Stimulated activated CD4-positive, alpha-beta T cell treated with anti-CD3 and anti-CD28 coated beads, Interleukin-1b, Interleukin-23, amount 100 ng/mL, for 1 hour (primary cell): ENCODE measurements at places on chromosomes 16 and 17.

- DNase-seq: no peak
These were observed 12.5 kb downstream of the TOM1L2 start for GRCh38 chr17:17959520-17960361.

GRCh38 chr17:62891659-62892058 is 74.4 kb upstream of the TANC2 start:
- no peak for DNase-seq

GRCh38 chr16:30443631-30444030 is 2.0 kb downstream of the SEPHS2 start:
- DNase-seq: no peak

- no peak for DNase-seq
These were observed 380.9 kb downstream of the SOX9 start for GRCh38 chr17:72501404-72502370.

GRCh38 chr16:57865746-57866528 is 63.6 kb upstream of the KIFC3 start:
- no peak for DNase-seq

- no peak for DNase-seq
These were observed 3.5 kb upstream of the ERN2 start for GRCh38 chr16:23716484-23716883.

DNA sequence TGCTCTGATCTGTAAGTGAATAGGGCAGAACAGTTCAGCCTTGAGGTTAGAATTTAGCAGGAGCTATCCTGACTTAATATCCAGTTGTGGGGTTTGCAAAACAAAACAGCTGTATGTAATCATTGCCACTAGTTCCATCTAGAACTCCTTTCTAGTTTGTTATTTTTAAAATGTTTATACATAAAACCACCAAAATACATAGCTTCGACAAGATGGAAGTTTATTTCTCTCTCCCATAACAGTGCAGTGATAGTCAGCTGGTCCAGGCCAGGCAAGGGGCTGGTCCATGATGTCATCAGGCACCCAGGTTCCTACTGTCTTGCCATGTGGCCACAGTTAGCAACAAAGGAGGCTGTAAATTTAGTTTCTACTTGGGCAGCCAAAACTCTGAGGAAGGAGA is 10.5 kb upstream of the PLK1 start:
- no peak for DNase-seq

- no peak for DNase-seq
These were observed 7.5 kb downstream of the MARCHF10 start for GRCh38 chr17:62800585-62800984.

DNA sequence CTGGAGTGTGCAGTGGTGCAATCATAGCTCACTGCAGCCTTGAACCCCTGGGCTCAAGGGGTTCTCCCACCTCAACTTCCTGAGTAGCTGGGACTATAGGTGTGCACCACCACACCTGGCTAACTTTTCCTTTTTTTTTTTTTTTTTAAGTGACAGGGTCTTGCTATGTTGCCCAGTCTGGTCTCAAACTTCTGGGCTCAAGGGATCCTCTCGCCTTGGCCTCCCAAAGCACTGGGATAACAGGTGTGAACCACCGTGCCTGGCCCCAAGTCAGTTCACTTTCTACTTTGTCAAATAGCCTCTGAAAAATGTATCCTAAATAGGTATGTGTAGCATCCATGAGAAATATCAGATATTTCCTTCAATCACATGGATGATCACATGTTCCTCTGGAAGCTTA is 9.9 kb upstream of the NFAT5 start:
- no peak for DNase-seq

- no peak for DNase-seq
These were observed 169.4 kb downstream of the IRX5 start for GRCh38 chr16:55100100-55100499.

- DNase-seq: no peak
These were observed 34.7 kb downstream of the YPEL2 start for GRCh38 chr17:59366040-59366757.

DNA sequence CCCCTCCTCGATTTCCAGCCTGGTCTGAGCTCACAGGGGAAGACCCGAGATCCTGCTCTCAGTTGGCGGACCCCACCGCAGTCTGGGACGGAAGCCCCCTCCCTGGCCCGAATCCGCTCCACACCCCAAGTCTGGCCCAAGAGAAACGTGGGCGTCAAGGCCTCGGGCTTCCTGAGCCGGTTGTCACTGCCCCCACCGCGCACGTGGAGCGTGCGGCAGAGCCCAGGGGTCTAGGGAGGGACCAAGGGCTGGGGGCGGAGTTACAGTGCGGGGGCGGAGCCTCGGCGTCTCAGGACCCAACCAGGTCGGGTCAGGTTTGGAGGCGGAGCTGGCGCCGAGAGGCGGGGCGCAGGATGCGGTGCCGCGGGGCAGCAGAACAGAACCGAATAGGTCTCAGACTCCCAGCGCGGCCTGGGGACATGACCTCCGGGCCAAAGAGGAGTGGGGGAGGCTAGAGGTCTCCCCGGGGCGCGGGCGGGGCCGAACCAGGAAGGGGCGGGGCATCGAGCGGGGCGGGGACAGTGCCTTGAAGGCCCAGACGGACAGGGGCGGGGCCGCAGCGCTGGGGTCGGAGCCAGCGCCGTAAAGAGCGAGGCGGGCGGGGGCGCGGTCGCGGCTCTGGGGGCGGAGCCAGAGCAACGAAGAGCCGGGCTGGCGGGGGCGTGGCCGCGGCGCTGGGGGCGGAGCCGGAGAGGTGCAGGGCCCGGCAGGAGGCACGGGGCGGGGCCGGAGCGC is 431 bp upstream of the ZFPM1 start:
- peak; percentile 100 for DNase-seq

DNA sequence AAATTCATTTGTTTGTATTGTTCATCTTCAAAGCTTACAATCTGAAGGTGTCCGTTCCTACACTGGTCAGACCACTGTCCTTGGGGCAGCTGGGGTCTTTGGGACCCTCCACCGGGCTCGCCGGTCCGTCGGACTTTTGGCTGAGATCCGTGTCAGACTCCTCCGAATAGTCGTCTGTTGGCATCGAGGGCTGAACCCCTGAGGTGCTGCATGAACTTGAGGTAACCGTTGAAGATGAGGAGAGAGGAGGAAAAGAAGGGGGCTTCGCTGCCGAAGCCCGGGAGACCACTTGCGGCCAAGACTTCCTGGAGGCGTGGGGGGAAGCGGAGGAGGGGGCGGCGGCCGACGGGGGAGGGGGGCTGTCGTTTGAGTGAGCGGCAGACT is 260.8 kb downstream of the ZFHX3 start:
- DNase-seq: no peak

GRCh38 chr17:34067011-34067410 is 188.1 kb upstream of the CCL2 start:
- no peak for DNase-seq

- no peak for DNase-seq
These were observed 14.6 kb upstream of the CDH15 start for GRCh38 chr16:89156740-89157645.

GRCh38 chr16:75620326-75621169 is 2.5 kb downstream of the ADAT1 start:
- no peak for DNase-seq

DNA sequence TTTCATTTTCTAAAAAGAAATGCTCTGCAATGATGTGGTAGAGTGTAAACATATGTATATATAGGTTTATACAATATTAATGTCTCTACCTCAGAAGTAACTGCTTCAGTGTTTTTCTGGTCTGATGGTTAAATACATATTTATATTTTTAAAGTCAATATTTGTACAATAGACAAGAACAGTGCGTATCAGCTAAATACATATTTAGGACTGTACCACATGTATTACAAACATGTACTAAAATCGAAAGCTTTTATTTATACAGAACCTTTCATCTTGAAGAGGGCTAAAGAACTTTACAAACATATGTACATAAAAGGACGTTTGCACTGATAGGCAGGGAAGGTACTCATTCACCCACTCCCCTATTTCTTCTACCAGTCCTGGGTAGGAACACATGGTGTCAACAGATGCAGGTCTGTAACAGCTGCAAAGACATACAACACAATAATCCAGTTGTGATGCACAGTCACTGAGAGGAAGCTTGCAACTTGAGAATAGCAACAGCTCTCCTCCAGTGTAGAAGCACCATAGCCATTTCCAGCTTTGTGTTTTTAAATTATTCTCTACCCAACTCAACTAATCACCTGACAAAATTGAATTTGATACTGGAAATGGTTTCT is 206.9 kb upstream of the C17orf78 start:
- DNase-seq: no peak

GRCh38 chr17:42183741-42184711 is 1.2 kb downstream of the HCRT start:
- DNase-seq: peak; percentile 32

- no peak for DNase-seq
These were observed 71.3 kb downstream of the SOX9 start for GRCh38 chr17:72191921-72192799.

GRCh38 chr17:44473367-44473766 is 29.8 kb downstream of the GPATCH8 start:
- DNase-seq: no peak

GRCh38 chr17:32492264-32492589 is 5.4 kb downstream of the CDK5R1 start:
- no peak for DNase-seq

- DNase-seq: no peak
These were observed 22.5 kb downstream of the XPO6 start for GRCh38 chr16:28189245-28189644.

DNA sequence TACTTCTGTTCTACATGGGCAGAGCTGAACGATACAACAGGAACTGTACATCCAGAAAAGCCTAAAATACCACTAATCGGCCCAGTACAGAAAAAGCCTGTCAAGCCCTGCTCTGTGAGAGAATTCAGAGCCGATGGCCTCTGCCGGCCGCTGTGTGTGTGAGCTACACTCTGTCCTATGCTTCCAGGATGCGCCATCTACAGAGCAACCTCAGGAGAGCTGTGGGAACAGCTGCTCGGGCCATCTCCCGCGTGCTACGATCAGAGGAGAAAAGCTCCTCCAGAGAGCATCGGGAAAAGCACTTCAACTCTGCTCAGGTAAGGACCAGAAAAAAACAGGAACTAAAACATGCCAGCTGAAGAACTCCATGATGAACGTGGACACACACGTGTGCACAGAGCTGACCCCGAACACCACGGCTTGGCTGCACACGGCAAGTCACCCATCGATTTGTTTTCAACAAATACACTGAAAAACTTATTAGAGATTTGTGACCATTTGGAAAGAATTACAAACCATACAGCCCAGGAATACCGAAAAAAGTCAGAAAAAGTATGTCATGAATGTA is 115.9 kb downstream of the ANKRD11 start:
- DNase-seq: no peak

GRCh38 chr17:19645734-19646201 is 2.8 kb upstream of the ALDH3A2 start:
- no peak for DNase-seq

DNA sequence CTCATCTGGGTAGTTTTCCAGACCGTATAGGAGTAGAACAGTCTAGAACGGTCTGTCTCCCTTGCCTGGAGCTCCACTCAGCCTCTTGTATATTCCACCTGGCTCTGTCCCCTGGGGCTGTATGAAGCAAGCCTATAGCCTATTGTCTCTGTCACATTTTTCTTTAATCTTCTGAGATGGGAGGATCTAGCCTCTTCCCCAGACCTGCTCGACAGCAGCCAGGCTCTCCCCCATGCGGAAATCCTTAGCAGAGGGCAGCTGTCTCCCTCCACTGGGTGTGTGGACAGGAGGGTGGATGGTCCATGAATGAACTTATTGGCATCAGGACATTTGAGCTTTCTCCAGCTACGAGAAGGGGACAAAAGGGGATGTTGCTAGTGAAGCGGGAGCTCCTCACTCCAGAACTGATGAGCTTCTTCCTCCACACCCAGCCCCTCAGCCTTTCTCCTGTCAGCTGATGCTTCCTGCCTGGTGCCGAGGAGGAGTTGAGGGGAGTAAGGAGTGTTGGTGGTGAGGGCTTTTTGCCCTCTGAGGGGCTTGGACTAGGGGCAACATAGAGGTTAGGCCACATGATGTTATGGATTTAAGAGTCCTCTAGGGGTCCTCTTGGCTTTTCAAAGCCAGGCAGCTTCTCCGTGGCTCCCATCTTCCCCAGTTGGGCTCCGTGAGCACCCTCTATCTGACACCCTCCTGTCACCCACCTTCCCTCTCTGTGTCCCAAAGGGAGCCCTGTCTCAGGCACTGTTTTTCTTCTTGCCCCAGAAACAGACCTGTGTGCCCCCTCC is 28.0 kb downstream of the ARHGAP23 start:
- no peak for DNase-seq

- no peak for DNase-seq
These were observed 30.4 kb upstream of the CRISPLD2 start for GRCh38 chr16:84789431-84789830.

GRCh38 chr16:10265770-10266615 is 83.8 kb upstream of the GRIN2A start:
- DNase-seq: no peak

GRCh38 chr17:10198509-10199249 is at the start of gene GAS7:
TSS of gene GAS7 (minus strand) at chr17:10198606.
- no peak for DNase-seq

- peak; percentile 49 for DNase-seq
These were observed 32.1 kb upstream of the PRKCB start for GRCh38 chr16:23803591-23804123.

- no peak for DNase-seq
These were observed 107.6 kb downstream of the ZNF423 start for GRCh38 chr16:49748322-49748721.

DNA sequence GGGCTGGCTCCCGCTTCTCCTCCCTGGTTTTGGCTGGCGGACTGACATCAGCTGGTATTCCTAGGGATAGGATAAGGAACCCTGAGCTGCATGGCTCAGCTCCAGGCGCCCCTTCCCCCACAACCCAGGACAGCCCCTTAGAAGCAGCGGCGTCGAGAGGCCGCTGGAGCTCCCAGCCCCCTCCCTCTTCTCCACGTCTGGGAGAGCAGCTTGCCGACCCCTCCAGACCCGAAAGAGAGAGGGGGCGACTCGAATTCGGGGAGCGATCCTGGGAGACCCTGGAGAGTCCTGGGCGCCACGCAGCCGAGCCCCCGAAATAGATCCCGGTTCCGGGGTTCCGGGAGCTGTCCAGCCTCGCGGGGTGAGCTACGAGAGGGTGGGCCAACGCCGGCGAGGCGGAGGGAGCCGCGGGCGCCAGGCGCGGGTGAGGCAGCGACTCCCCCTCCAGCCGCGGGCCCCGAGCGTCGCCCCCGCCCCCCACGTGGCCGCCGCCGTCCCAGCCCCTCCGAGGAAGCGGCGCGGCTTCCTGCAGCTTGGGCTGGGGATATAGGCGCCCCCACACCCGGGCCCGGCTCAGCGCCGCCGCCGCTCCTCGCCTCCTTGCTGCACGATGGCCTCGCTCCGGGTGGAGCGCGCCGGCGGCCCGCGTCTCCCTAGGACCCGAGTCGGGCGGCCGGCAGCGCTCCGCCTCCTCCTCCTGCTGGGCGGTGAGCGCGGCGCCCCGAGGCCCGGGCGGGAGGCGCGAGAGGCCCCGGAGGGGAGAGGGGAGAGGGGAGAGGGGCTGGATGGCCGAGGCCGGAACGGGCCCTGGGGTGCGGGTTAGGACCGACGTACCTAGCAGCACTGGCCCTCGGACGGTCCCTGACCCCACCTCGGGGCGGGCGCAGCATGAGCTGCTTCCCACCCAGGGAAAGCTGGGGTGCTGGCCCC is at the start of gene RAMP2:
Gene RAMP2, plus strand, starts transcription at position 576 of the 930 bp plus-strand sequence. Its CDS starts 35 bp downstream, at position 611.
- DNase-seq: no peak

- DNase-seq: peak; percentile 16
These were observed 80.1 kb downstream of the DNAH17 start for GRCh38 chr17:78497115-78497540.

GRCh38 chr17:49551221-49552069 is 24.2 kb upstream of the NXPH3 start:
- no peak for DNase-seq
